Non-pigmented ciliary epithelial cell (primary cell): ENCODE measurements at places on chromosomes 6 and 20.

- no peak for DNase-seq
Measured at GRCh38 chr6:150412221-150412620, 43.4 kb downstream of the IYD start.

GRCh38 chr6:126182650-126183311 is 157.1 kb upstream of the CENPW start:
- no peak for DNase-seq

GRCh38 chr6:159116343-159116742 is 52.9 kb upstream of the FNDC1 start:
- no peak for DNase-seq

DNA sequence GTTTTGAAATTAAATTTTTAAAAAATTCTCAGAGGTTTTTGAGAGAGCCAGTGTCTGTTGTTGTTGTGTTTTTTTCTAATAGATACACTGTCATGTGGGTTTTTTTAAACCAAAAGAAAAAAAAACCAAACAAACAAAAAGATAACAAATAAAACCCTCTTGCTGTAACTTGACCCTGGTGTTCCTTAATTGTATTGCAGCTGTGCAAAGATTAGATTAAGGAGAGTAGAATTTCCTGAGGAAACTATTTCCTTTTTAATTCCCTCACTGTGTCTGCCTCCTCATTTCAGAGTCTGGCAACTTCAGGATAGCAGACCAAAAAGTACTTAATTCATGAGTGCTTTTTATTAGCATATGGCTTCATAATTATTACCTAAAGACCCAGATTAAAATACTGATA is 281.9 kb downstream of the EPM2A start:
- no peak for DNase-seq

GRCh38 chr6:150254770-150255169 is 111.9 kb downstream of the PPP1R14C start:
- no peak for DNase-seq

DNA sequence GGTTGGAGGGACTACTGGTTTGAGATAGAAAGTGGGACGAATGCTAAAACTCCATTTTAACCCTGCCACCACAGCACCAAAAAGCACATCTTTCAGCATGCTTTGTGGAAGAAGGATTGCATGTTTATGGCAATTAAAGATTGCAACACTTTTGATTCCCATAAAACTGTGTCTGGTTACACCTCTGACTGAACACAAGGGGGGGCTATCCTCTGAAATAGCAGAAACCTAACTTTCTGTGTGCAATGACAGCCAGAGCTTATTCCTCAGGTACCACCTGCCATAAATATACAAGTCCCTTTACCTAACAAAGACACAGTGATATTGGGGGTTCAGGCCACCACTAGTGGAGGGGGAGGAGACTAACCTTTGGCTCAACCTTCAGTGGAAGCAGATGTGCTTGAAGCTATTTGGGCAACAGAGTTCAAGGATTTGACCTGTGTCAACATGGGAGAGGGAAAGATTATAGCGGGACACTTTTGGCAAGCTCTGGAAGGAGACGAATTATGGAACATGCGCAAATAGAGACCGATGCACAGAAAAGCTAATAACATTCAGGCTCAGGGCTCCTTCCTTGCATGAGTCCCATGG is 9.6 kb upstream of the PLG start:
- DNase-seq = no peak

GRCh38 chr20:62703853-62704228 is 4.8 kb upstream of the NTSR1 start:
- DNase-seq = no peak

- no peak for DNase-seq
Measured at GRCh38 chr6:167662881-167663205, 163.9 kb upstream of the AFDN start.

GRCh38 chr6:155241966-155242365 is 21.8 kb upstream of the CLDN20 start:
- no peak for DNase-seq

GRCh38 chr6:21533678-21534077 is 59.9 kb upstream of the SOX4 start:
- DNase-seq = no peak

DNA sequence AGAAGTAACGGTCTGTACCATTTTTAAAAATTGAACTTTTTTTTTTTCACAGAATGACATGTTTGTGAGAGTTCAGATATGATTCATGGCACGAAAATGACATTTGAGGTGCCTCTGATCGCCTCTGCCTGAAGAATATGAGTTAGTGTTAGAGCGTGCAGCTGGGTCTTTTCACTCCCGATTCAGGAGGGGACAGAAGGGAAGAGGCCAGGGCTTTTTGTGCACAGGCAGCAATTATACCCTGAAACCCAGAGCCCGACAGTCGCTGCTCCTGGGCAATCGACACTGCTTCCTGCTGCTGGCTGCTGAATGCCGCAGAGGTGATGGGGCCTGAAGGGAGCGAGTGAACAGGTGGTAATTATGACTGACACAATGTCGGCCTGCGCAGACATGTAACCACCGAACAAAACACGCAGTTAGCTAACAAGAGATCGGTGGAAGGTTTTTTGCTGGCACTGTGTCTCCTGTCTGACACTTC is 652.0 kb upstream of the NOX3 start:
- DNase-seq = no peak

DNA sequence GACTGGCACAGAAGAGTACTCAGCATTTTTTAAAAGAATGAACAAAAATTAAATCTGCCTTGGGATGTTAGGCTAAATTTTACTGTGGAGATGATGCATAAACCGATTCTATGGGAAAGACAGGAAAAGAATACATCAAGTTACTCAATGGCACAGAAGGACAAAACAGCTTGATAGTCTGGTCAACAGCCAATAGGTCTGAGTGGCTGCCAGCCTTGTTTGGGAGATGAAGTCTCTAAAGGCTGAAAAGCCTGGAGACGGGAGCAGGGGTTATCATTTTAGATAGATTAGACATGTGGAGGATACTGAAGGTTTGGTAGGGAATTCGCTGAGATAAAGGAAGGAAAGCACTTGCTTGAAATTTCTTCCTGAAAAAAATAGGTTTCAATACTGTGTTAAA is 56.3 kb upstream of the LAMA2 start:
- DNase-seq = no peak

- no peak for DNase-seq
Measured at GRCh38 chr6:155333414-155333813, 19.1 kb upstream of the TFB1M start.

DNA sequence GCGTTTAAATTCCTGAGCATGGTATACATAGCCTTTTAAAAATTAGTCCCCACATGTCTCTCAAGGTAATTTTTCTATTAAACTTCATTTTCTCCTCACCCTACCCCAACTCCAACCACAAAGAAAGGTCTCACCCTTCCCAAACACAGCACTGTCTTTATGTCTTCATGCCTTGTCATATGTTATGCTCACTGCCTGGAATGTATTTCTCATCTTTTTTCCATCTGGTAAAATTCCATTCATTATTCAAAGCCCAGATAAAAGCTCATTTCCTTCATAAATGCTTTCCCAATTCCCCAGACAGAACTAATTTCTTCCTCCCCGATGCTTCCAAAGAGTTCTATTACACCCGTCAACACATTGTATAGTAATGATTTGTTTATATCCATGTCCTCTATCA is 302.0 kb downstream of the ALDH8A1 start:
- peak; percentile 31 for DNase-seq

- no peak for DNase-seq
Measured at GRCh38 chr6:167676000-167676665, 150.6 kb upstream of the AFDN start.

DNA sequence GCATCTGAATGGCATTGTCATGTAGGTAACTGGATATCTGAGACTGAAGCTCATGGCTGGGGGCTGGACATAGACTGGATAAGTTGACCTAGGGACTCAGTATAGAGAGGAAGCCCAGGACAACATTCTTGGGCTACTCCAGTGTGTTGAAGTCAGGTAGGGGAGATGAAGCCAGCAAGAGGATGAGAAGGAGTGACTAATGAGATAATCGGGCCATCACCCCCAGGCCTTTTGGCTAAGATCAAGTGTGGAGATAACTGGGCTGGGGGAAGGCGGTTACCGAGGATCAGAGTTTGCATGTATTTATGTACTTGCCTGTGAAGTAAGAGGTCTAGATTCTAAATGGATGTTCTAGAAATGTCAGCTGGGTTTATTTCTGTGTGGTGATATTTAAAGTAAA is 73.4 kb downstream of the ELOVL2 start:
- DNase-seq = no peak

DNA sequence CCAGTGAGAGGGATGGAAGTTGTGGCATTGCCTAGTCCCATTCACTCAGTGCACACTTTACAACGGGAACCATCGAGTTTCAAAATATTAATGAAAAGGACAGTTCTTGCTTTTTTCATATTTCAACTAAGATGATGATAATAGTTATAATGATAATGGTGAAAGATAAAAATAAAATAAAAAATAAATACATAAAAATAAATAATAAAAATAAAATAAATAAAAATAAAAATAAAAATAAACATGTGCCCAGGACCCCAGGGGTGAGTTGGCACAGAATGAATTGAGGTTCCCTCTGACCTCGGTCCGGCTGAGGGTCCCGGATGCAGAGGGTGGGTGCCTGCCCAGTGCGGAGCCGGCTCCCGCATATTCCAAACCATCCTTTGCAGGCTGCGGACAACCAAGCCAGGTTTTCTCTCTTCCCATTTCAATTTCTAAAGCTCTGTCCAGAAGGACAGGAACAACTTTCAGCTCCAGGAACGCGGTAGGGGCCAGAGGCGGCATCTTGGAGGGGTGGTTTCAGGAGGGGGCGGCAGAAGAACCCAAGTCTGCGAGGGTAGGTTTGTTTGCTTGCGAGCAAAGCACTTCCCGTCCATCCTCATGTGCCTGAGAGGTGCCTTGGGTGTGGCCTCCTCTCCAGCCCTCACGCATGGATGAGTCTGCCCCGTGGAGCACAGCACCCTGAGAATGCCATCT is 236.8 kb downstream of the DLL1 start:
- DNase-seq = no peak

GRCh38 chr6:38806271-38806670 is 91.2 kb downstream of the DNAH8 start:
- DNase-seq = no peak

- no peak for DNase-seq
Measured at GRCh38 chr6:144156338-144156737, 6.0 kb downstream of the STX11 start.

GRCh38 chr6:131568726-131569125 is 4.3 kb upstream of the ARG1 start:
- DNase-seq = no peak

GRCh38 chr6:41437604-41438003 is 102.2 kb downstream of the NCR2 start:
- no peak for DNase-seq

- DNase-seq = no peak
Measured at GRCh38 chr20:23133560-23133998, 47.5 kb upstream of the CD93 start.

DNA sequence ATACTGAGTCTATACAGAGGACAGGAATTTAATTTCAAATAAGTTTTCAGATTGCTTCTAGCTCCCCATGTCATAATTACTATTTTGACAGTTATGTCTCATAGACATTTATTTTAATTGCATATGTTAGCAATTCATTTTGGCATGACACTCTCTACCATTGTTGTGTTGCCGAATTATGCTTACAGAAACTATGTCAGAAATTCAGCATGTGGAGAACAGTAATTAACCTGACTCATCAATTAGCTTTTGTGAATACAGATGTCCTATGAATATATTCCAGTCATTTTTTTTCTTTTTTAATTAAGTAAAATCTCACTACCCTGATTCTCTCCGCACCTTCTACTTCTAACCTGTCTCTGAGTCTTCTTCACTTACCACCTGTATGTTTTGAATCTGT is 105.1 kb downstream of the NKAIN2 start:
- DNase-seq = no peak

GRCh38 chr20:49698477-49698876 is 15.2 kb downstream of the B4GALT5 start:
- DNase-seq = no peak

- no peak for DNase-seq
Measured at GRCh38 chr6:76768556-76768955, 694.7 kb downstream of the HTR1B start.

GRCh38 chr6:125200941-125201340 is 47.4 kb downstream of the TPD52L1 start:
- DNase-seq = no peak

- no peak for DNase-seq
Measured at GRCh38 chr20:41080866-41081265, 52.2 kb downstream of the TOP1 start.

DNA sequence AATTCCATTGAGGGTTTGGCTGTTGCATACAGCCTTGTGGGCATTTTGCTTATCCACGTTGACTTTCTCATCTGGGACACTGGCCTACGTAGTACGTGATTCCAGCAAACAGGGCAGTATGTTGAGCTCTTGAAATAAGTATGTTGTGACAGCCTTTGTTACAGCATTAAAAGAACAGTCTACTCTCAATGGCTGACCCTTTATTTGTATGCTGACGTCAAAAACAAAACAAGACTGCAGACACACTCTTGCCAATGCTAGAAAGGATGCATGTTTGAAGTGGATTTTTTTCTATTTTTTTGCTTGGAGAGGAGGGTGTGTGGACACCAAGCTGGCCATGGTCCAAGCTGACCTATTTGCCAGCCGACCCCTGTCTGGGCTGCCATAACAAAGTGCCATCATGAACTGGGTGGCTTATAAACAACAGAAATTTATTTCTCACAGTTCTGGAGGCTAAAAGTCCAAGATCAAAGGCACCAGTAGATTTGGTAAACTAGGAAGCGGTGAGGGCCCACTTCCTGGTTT is 10.8 kb upstream of the SNHG17 start:
- DNase-seq = no peak

GRCh38 chr6:160058603-160059215 is 62.9 kb upstream of the SLC22A1 start:
- DNase-seq = no peak

DNA sequence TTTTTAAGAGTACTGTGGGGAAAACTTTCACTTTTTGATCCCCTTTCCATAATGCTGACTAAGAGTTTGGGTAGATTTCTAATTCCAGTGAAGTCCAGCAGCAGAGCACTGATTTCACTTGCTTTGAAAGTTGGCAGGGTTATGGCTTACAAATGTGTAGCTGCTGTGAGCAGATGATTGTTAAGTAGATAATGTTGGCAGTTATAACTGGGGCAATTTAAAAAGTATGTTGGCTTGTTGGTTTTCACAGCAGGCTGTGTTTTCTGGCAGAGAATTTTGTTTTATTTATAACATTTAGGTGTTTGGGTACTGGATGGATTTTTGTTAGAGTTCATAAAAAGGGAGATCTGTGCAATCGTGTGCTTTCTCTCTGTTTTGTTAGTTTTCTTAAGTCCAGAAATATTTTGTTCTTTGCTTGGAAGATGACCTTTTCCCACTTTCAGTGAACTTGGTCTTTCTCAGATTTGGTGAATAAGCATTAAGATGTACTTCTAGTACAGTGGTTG is 31.4 kb downstream of the AFDN start:
- DNase-seq = peak; percentile 28
